Inflammatory macrophage treated with lipopolysaccharide for 4 hours (primary cell): ENCODE measurements at places on chromosomes 1 and 21.

DNA sequence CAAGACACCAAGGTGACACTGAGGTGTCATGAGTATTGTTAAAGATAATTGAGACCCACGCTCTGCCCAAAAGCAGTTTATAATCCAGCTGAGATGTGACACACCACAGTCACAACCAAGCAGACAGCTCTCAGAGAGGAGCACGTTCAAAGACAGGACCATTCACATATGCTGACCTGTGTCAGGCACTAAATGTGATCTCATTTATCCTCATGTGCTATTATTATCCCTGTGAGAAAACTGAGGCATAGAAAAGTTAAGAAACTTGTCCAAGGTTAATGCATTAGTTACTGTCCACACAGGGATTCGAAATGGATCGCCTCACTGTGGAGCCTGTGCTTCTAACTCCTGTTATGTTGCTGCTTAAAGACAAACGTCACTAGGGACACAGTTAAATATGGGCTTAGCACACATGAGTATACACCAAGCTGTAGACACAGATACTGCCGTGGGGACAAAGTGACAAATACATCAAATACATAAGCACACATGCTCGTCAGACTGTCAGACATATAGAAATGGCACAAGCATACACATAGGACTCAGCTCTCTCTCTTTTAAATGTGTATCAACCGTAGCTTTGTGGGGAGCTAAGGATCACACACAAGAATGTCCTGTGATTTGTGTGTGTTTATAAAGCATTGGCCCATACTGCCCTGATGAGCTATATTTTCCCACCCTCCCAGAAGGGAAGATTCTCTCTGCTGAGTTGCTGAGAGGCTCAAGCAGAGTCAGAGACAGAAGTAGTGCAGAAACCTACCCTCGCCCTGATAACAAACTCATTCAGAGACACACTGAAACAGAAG is 3.5 kb upstream of the IGSF8 start:
- DNase-seq, result no peak

- DNase-seq, result no peak
Observed at GRCh38 chr1:203799971-203800370, 4.5 kb downstream of the ZBED6 start.

GRCh38 chr1:154703170-154703569 is 95.2 kb upstream of the ADAR start:
- no peak for DNase-seq

DNA sequence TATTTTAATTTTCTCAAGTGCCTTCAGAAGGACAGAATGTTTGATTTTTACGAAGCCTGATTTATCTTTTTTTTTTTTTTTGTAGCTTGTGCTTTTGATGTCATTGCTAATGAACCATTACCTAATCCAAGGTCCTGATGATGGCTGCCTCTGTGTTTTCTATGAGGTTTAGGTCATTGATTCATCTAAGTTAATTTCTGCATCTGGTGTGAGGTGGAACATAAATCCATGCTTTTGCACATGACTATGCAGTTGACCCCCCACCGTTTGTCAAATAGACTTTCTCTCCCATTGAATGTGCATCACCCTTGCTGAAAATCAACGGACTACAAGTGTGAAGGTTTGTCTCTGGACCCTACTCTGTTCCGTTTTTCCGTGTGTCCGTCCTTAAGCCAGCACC is 50.5 kb downstream of the COL6A1 start:
- DNase-seq, result no peak

DNA sequence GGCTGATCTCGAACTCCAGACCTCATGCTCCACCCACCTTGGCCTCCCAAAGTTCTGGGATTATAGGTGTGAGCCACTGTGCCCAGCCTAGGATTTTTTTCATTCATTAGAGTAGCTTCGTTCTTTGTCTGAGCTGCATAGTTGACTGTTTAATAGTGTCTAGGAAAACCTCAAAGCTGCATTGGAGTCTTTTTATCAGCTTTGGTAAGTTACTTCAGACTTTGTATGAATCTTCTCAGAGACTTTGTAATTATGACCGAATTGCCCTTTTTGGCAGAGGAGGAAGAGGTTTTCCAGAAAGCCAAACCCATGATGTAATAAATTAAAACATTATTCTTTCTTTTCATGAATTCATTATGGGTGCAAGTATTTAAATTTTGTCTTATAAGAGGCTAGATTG is 5.1 kb downstream of the DNAJB4 start:
- no peak for DNase-seq

GRCh38 chr1:228311091-228311490 is 95.5 kb downstream of the TRIM11 start:
- DNase-seq, result no peak

- no peak for DNase-seq
Observed at GRCh38 chr1:23798662-23799142, 1.9 kb downstream of the GALE start.

GRCh38 chr1:78830321-78830720 is 176.2 kb downstream of the ADGRL4 start:
- no peak for DNase-seq

DNA sequence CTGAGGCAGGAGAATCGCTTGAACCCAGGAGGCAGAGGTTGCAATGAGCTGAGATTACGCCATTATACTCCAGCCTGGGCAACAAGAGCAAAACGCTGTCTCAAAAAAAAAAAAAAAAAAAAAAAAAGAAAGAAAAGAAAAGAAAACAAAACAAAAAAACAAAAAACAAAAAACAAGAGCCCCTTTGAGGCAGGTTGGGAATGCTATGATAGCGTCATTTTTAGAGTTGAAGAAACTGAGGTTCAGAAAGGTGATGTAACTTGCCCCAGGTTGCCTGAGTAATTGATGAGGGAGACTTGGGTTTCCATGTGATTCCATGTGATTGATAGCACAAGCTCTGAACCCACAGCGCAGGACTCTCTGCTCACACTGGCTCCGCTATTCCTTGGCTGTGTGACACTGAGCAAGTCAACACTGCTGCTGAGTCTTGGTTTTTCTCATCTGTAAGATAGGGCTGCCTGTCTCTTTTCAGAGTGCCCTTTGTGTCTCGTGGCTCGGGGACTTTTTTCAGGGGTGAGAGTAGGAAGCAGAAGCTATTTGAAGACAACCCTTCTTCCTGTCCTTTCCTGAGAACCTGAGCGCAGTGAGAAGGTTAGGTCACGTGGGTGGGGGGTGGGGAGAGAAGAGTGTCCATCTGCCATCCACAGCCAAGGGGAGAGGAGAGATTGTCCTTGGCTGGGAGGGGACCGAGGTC is 2.5 kb downstream of the CNR2 start:
- no peak for DNase-seq

- no peak for DNase-seq
Observed at GRCh38 chr1:76843821-76844464, 23.3 kb upstream of the ST6GALNAC5 start.

DNA sequence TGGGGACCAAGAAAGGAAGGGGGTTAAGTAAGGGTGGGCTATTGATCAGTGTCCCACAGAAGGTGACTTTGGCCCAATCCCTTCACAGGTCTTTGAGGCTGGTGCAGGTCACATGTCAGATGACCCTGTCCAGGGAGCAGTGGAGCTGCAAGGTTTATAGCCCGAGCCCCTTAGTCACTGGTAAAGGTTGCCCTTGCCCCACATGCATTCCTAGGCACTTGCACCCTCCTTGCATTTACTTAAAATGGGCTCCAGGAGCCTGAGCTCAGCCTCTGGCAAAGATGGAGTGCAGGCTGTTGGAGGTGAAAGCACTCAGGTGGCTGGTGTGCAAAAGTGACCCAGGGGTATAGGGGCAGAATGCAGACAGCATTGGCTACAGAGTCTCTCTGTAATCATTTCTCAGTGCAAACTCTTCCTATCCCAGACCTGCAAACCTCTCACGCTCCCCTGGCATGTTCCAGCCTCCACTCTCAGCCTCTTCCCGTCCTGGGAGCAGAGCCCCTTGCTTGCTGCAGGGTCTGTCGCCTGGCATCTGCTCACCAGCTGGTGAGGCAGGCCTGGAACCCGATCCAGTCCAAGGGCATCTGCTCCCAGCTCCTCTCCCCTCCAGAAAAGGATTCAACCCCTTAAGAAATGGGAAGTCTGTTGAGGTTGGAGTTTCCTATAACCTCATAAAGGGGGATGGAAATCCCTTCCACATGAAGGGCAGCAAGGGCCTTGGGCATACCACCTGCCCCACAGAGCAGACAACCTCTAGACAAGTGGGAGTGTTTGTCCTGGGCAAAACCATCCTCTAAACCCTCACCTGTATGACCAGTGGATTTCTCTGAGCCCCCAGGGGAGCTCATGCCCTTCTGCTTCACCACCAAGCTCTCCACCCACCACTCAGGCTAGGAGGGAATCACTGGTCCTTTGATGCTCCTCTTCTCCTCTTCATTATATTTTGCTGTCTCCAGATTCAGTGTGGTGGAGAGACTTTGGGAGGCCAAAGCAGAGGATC is 23.1 kb upstream of the PTPRF start:
- no peak for DNase-seq

DNA sequence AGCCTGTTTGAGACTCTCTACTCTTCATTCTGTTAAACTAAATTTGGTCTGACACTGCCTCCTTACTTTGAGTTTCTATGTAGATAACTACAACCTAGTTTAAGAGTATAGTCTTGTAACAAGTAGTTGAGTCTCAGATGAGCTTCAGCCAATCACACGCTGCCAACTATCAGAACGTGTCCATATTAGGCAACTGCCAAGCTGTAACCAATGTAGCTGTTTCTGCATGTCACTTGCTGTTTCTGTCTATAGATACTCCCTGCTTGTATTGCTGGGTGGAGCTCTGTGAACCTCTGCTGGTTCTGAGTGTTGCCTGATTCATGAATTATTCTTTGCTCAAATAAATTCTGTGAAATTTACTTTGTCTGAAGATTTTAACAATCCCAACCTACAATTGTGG is 452.6 kb upstream of the NR5A2 start:
- no peak for DNase-seq

DNA sequence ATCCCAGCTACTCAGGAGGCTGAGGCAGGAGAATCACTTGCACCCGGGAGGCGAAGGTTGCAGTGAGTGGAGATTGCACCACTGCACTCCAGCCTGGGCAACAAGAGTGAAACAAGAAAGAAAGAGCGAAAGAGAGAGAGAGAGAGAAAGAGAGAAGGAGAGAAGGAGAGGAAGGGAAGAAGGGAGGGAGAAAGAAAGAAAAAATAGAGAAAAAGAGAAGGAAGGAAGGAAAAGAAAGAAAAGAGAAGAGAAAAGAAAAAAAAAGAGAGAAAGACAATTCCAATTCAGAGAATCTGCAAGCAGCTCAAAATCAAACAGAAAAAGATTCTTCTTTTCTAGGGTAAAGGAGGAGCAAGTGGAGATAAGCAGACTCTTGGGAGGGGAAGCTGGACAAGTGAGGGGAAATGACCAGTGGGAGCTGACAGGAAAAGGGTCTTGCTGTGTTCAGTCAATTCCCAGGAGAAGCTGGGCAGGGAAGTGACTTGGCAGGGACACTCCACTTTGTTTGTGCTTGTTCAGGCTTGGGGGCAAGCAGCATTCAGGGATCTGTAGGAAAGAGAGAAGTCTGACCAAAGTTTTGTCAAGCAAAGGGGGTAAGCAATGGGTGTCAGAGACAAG is 3.6 kb upstream of the CAPN2 start:
- DNase-seq, result no peak

DNA sequence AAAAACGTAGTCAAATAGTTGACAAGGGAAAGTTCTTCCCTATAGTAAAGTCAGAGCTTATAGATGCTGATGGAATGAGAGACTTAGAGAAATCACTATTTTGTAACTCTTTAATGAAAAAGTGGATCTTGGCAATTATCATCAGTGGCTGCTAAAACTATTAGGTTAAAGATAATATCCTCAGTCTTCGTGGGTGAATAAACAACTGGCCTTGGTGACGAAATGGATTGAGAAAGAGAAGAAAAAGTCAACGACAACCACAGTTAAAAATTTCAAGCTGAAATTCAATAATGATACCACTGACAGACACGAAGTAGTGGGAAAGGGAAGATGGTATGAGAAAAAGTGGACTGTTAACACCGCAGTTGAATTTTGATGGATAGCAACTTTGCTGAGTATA is 90.0 kb upstream of the GNG4 start:
- no peak for DNase-seq

- no peak for DNase-seq
Observed at GRCh38 chr1:237910834-237911233, 20.1 kb upstream of the ZP4 start.

DNA sequence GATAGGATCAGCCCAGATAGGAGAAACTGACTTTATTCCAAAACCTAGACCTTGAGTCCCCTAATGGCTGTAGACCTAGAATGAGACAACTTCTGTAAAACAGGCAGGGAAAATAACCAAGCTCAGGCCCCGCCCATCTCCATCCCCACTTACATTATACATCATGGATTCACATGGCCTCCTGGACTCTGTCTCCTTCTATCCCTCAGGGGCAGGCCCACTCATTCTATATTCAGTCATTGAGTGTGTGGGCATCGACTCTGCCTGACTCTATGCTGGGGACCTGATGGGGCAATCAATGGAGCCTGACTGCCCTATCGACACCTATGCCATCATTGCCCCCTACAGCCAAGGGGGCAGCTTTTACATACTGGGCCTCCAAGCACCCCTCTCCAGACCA is 6.4 kb downstream of the AVPR1B start:
- DNase-seq, result no peak

DNA sequence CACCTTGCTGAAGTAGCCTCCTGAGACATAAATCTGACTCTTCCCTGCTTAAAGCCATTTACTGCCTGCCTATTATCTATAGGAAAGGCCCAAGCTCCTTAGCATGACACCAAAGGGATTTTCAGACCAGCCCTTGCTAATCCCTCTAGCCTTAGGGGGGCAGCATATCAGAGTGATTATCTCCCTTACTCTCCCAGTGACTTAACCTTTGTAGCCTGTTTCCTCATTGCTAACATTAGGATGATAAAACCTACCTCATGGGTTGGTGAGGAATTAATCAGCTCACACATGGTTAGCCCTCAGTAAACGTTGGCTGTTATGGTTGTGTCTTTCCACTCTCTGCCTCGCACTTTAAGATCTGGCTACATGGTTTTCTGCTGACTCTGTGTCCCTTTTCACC is 70.1 kb downstream of the ROR1 start:
- DNase-seq, result no peak

DNA sequence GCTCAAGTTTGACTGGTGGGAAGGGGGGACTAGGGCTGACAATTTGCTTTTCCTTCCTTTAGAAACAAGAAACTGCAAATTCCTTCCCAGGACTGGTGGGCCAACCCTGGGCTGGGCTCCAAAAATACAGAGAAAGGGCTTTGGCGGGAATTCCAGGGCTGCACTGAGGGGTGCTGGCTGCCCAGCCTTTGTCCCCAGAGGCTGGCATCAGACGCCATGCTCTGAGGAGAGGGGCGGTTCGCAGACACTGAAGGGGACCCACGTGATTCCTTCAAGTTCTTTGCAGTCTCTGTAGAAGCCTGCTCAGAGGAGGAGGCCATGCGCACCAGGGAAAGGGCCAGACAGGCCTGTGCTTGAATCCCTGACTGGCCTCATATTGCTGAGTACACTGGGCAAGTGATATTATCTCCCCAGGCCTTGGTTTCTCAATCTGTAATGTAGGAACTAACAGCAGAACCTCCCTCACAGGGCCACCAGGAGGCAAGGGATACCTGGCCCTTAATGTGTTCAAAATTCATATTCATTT is 119.5 kb downstream of the EPHB2 start:
- no peak for DNase-seq
